ENCODE measurements at places on chromosomes 16 and 17.
A peak's percentile ranks its signal among the peaks of the same experiment; 100 is the strongest.

DNA sequence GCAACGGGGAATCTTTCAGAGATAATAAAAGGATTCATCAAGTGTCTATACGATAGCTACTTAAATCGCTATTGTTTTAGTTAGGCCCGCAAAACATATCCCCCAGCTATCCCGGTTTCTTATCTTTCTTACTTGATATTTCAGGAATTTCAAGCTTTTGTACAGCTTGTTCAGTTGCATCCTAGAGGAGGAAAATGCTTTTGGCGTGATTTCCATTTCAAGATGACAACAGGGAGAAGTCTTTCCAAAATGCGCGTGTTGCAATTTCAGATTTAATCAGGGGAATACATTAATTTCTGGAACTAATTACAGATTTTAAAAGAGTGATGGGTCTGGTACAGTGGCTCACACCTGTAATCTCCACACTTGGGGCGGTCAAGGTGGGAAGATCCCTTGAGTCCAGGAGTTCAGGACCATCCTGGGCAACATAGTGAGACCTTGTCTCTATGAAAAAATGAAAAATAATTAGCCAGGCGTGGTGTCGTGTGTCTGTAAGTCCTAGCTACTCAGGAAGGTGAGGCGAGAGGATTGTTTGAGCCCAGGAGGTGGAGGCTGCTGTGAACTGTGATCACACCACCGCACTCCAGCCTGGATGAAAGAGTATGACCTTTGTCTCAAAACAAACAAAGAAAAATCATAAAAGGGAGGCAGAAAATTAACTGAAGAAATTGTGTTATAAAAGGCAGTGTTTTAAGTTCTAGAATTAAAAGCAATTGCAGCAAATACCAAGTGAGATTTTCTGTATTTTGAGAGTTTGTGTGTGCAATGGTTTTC is 546.1 kb downstream of the MAF start:
- no peak for DNase-seq

GRCh38 chr17:80546267-80546666 is 1.6 kb downstream of the RPTOR start:
- DNase-seq = no peak

DNA sequence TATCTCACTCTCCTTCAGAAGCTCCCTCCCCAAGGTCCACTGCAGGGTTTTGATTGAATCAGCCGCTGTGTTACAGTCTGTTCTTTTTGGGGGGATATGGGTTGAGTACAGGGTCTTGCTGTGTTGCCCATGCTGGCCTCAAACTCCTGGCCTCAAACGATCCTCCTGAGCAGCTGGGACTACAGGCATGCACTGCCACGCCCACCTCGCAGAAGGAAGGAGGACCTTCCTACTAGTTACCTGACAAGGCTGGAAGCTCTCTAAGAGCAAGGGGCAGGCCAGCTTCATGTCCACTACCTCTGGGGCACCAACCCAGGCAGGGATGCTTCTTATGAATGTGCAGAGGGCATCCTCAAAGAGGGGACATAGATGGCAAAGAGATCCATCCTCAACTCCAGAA is 1.9 kb upstream of the MMP28 start:
- no peak for DNase-seq

DNA sequence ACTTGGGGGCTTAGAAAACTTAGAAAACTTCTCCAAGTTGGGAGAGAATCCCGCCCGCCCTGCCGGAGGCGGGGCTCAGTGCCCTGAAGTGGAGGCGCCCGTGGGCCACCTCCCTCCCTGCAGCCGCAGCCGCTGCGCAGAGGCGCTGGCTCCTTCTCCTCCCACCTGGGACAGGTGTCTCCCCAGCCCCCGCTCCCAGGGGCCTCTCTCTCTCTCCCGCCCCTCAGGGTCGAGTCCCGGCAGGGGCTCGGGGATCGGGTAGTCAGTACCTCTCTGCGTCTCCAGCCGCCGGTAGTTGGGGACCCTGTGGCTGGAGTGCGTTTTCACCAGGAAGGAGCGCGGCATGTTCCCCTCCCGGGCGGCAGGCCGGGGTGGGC is 257 bp downstream of the SNAI3 start:
- DNase-seq = no peak

DNA sequence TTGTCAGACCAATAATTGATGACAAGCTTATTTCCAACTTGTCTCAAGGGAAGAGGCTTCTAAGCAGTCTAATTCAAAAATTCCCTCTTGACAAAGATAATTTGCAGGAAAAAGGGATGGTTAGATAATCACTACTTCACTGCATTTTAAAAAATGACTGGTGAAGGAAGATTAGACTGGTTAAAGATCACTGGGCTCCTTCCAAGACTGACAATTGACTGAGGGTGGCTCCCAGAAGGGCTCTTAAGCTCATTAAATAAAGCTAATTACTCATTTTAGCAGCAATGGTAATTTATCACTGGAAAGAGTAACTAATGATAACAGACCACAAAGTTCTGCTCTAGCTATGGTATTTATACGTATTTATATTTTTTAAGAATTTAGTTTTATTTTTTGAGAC is 4.4 kb upstream of the HEATR3 start:
- no peak for DNase-seq

- no peak for DNase-seq
These were observed 19.0 kb downstream of the MRPS23 start for GRCh38 chr17:57830880-57831279.

DNA sequence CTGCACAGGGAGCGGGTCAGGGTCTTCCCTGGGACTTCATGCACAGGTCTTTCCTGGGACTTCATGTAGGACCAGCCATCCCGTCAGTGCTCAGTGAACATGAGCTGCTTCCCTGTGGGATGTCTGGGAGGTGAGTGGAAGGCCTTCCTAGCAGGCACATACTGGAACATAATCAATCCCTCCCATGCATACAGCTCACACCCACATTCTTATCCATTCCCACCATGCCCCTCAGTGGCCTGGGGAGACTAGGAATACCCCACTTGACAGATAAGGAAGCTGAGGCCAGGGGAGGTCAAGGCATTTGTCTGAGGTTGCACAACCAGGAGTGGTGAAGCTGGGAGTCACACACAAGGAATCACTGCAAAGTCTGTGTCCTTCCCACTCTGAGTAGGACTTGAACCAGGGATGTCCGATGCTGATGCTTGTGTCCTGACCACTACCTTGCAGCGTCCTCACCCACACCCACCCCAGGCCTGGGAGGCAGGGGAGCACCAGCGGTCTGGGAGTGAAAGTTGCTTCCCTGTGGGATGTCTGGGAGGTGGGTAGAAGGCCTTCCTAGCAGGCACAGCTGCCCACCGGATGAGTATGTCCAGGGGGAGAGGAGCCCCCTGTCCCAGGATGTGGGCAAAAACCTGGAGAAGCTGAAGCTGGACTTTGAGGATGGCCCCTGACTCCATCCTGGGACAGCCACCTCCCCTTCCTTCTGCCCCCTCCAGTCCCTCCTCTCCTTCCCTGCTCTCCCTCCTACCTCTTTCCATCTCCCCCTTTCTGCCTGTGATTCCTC is 1.0 kb upstream of the NLRC5 start:
- no peak for DNase-seq

- no peak for DNase-seq
These were observed 50.0 kb downstream of the OTOA start for GRCh38 chr16:21713549-21714368.

GRCh38 chr17:80545499-80545826 is 825 bp downstream of the RPTOR start:
- no peak for DNase-seq

GRCh38 chr17:27760069-27760885 is 40.1 kb downstream of the NOS2 start:
- DNase-seq = peak; percentile 42

DNA sequence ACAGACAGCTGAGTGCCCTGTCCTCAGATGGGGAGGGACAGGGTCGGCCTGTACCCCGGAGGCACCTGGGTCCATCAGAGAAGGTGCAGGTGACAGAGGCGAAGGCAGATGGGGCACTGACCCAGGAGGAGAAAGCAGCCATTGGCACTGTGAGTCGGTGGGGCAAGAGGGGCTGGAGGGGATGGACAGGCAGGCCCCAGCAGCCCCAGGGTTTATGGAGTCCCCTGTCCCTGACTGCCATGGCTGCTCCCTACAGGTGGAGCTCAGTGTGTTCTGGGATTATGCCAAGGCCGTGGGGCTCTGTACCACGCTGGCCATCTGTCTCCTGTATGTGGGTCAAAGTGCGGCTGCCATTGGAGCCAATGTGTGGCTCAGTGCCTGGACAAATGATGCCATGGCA is 32.1 kb downstream of the ANKRD40 start:
- no peak for DNase-seq

- peak; percentile 74 for DNase-seq
These were observed 1.7 kb downstream of the HS3ST3B1 start for GRCh38 chr17:14302431-14303099.

GRCh38 chr17:3910420-3911270 is 5.6 kb downstream of the P2RX1 start:
- no peak for DNase-seq

DNA sequence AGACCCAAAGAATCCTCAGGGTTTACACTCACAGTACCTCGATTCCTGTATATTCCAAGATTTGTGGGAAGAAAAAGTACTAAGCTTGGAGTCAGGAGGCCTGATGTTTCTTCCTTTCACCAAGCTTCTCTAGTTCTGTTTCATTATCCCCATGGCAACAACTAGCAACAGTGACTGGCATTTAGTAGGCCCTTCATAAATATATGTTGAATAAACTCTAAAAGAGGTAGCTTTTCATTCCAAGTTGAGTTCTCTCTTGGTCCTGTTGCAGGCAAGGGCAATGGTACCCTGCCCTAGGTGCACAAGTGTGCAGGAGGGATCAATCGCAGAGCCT is 527 bp upstream of the UBE2Z start:
- DNase-seq = no peak

GRCh38 chr16:49462989-49463371 is 89.4 kb downstream of the C16orf78 start:
- DNase-seq = no peak

DNA sequence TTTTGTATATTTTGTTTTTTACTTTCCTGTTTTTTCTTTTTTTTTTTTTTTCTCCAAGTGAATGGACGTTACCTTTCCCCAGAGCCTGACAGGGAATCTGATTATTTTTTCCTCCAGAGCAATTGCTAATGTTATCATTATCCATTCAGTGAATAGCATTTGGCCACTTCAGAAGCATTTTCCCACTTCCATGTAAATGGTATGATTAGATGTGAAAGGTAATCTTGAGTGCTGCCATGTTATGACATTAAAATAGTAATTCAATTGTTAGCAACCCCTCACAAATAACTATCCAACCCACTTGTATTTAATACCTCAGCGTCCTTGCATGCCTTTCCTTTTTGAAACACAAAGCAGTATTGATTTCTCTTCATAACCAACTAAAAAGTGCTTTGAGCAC is 1243.8 kb downstream of the CDH8 start:
- no peak for DNase-seq

GRCh38 chr16:89600427-89600826 is 13.0 kb upstream of the DPEP1 start:
- DNase-seq = no peak

- DNase-seq = no peak
These were observed 37.4 kb downstream of the PIPOX start for GRCh38 chr17:29080323-29080722.

- no peak for DNase-seq
These were observed 53.4 kb downstream of the CACNG3 start for GRCh38 chr16:24309258-24310142.

GRCh38 chr16:88454523-88454947 is 1.5 kb downstream of the ZFPM1 start:
- peak; percentile 32 for DNase-seq

GRCh38 chr16:86347090-86347489 is 163.2 kb upstream of the FOXF1 start:
- no peak for DNase-seq

DNA sequence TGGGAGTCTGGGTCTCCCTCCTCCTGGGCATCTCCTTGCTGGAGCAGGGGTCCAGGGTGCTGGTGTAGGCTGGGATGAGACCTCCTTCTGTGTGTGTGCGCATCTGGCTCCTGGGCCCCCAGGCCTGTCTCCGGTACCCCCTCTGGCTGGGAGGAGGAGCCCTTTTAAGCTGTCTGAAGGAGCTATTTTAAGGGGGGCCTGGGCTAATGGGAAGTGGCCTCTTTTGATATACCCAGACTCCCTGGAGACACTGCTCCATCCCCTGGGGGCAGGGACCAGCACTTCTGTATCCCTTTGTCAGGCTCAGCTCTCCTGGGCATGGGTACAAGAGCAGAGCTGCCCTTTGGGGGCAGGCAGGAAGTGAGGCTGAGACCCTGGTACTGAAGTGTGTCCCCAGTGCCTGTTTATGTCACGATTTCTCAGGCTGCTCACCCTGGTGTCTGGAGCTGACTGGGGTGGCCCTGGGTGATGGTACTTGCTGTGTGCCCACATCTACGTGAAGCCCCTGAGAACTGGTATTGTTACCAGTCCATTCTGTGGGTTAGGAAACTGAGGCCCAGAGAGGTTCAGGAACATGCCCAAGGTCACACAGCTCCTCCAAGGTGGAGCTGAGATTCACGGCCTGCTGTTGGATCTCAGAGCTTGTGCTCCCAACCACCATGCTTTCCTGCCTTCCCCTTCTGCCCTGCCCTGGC is 6.5 kb downstream of the ADCY7 start:
- DNase-seq = no peak

GRCh38 chr17:32913593-32913992 is 14.4 kb upstream of the TMEM98 start:
- DNase-seq = no peak

DNA sequence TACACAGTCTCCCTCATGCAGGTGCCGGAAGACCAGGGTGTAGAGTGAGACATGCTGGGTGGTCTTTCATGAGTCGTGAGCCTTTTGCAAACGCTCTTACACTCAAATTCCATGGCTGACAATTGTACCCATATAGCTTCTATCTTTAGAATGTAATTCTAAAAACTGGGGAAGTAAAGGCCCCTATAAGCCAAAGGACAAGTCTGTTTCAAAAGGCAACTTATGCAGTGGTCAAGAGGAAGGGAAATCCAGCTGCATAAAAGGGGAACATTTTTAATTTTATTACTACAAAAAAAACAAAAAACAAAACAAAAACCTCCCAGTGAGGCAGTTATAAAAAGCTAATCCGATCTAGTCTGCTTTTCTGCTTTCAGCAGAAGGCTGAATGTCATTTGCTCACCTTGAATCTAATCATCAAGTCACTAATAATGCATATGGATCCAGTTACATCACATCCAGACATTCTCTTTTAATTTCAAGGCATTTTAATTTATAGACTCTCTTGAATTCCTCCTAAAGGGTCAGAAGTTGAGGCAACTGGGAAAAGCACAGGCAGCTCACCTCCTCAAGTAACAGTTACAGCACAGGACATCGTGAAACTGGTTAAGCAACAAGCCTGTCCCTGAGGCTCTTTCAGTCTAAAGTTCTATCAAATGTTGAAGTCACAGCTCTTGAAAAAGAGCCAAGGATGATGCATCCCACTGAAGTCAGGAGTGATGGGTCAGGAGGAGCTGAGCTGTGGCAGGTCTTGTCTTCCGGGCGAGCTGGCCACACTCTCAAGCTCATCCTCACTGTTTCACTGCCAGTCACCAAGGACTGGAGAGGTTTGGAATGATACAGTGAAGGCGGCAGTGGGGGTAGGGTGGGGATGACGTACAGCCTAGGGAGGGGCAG is 99.7 kb downstream of the VPS53 start:
- DNase-seq = no peak

- peak; percentile 36 for DNase-seq
These were observed at the start of gene OSGIN1 for GRCh38 chr16:83952940-83953795. TSS of gene OSGIN1 (plus strand) at chr16:83953240. CDS start at chr16:83957672, 4,432 bp downstream.

Measured in stimulated activated CD8-positive, alpha-beta memory T cell treated with anti-CD3 and anti-CD28 coated beads, Interleukin-12 subunit alpha, Interleukin-12 subunit beta, amount 100 ng/mL, for 4 hours (primary cell).